ENCODE measurements at places on chromosomes 4 and X.

GRCh38 chrX:39459204-39459603, 638.6 kb downstream of the BCOR start:
- no peak overlapping the region for H3K27ac ChIP-seq
- peaks cover 3% of the 10 kb centered on the region for H3K4me1 ChIP-seq
- no peak overlapping the region for H3K4me3 ChIP-seq
- no peaks in the 10 kb centered on the region for H3K36me3 ChIP-seq
- DNase-seq = no peak

- H3K36me3 ChIP-seq = peaks cover 10% of the 10 kb centered on the region
- H3K27me3 ChIP-seq = no peaks in the 10 kb centered on the region
- H3K4me3 ChIP-seq = no peak overlapping the region
- no peak for DNase-seq
Measured at GRCh38 chr4:8228319-8229250, 29.5 kb downstream of the SH3TC1 start.

GRCh38 chr4:99134586-99134985, 9.5 kb downstream of the ADH4 start:
- H3K36me3 ChIP-seq = peaks cover 5% of the 10 kb centered on the region
- H3K4me1 ChIP-seq = peaks cover 7% of the 10 kb centered on the region
- H3K27ac ChIP-seq = no peak overlapping the region
- no peak for DNase-seq

DNA sequence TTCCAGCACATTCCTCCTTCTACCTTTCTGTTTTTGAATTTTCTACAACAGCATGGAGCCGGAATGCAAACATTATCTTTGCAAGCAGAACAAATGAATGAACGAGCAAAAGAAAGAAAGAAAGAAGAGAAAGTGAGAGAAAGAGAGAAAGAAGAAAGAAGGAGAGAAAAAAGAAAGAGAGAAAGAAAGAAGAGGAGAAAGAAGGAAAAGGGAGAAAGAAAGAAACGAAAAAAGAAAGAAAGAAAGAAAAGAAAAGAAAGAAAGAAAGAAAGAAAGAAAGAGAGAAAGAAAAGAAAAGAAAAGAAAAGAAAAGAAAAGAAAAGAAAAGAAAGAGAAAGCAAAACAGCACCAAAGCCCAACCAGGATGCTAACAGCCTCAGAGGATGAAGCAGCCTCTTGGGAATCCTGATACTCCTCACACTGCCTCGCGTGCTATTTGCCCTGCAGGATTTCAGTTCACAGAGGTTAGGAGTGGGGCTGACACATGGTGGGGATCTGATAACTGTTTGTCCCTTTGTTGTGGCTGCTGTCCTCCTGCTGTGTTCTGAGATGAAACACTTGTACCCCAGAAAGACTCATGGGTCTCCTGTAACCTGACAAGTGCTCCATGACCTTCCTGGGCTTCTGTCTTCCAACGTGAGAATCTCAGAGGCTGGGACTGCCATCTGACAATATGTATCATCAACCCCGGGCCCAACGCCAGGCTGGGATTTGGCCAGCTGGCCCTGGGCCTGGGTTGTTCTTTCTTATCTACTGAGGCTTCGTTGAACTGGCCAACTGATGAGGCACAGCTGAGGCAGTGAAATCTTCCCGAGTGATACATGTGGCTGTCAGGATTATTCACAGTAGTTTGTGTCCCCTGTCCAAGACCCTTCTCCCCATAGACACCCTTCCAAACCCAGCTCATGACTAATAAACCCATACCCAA, 61.0 kb downstream of the SEPSECS start:
- H3K27me3 ChIP-seq = no peaks in the 10 kb centered on the region
- peaks cover 2% of the 10 kb centered on the region for H3K36me3 ChIP-seq
- peak overlapping the region; percentile 44 for H3K27ac ChIP-seq
- peaks cover 20% of the 10 kb centered on the region for H3K4me1 ChIP-seq
- no peak overlapping the region for H3K4me3 ChIP-seq
- DNase-seq = peak; percentile 49

GRCh38 chrX:44899946-44900345, 27.0 kb downstream of the KDM6A start:
- peak overlapping the region; percentile 41 for H3K27ac ChIP-seq
- no peak for DNase-seq
- peaks cover 26% of the 10 kb centered on the region for H3K36me3 ChIP-seq
- H3K27me3 ChIP-seq = no peaks in the 10 kb centered on the region

GRCh38 chr4:186819342-186820086, 95.9 kb upstream of the FAT1 start:
- H3K27me3 ChIP-seq = no peaks in the 10 kb centered on the region
- no peak for DNase-seq
- no peak overlapping the region for H3K27ac ChIP-seq
- no peaks in the 10 kb centered on the region for H3K36me3 ChIP-seq

DNA sequence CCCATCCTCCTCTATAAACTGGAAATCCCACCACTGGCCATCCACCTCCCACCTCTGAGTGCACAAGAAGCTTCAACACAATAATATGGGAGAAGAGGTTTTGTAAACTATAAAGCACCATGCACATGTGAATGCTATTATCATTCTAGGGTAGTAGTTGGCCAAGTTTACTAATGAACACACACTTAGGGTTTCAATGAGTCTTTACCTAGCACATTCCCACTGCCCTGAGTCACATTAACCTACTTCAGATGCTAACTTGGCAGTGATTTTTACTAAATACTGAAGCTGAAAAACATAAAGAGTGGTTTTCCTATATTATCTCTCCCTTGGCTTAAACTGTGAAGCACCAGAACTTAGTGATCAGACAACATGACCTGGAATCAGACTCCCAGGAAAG, 93.9 kb downstream of the SH3KBP1 start:
- H3K27me3 ChIP-seq = no peaks in the 10 kb centered on the region
- no peak overlapping the region for H3K27ac ChIP-seq
- peaks cover 13% of the 10 kb centered on the region for H3K4me1 ChIP-seq
- H3K4me3 ChIP-seq = no peak overlapping the region
- DNase-seq = no peak

DNA sequence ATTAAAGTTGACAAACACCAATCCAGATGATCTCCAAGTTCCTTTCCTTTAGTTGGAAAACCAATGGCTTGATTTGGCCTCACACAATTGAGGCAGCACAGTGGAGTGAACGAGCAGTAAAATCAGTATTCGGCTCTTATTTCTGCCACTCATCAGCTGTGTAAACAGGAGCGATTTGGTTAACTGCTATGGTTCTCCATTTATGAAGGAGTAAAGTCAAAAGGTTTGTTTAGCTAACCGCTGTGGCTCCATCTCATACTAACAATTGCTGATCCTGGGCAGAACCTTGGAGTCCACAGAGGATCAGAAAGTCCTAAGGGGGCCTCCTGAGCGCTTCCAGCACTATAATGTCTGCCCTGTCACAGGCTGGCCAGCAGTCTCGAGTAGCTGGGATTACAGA, 54.5 kb upstream of the EXOC1L start:
- no peak overlapping the region for H3K4me3 ChIP-seq
- no peaks in the 10 kb centered on the region for H3K36me3 ChIP-seq
- H3K27ac ChIP-seq = no peak overlapping the region
- H3K27me3 ChIP-seq = no peaks in the 10 kb centered on the region
- peaks cover 10% of the 10 kb centered on the region for H3K4me1 ChIP-seq

GRCh38 chrX:35507701-35508100, 290.4 kb upstream of the MAGEB16 start:
- no peak overlapping the region for H3K4me3 ChIP-seq
- no peaks in the 10 kb centered on the region for H3K27me3 ChIP-seq
- H3K4me1 ChIP-seq = peaks cover 13% of the 10 kb centered on the region

GRCh38 chr4:15695729-15696128, 7.1 kb upstream of the BST1 start:
- peaks cover 5% of the 10 kb centered on the region for H3K4me1 ChIP-seq
- H3K27ac ChIP-seq = no peak overlapping the region
- no peak for DNase-seq
- H3K27me3 ChIP-seq = no peaks in the 10 kb centered on the region

DNA sequence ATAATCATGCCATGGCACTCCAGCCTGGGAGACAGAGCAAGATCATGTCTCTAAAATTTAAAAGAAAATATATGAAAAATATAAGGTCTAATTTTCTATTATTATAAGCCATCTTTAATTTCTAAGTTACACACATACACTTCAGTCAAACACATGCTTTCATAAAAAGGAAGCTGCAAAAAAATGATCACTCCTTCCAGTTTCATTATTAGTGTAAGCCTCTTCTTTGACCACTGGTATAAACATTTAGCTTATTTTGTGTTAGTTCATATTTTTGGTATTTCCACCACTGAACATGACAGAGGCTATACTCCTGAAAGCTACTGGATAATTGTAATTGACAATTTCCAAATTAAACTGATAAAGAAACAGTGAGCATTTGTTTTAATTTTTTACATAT, 163.3 kb upstream of the USP38 start:
- H3K27me3 ChIP-seq = no peaks in the 10 kb centered on the region
- no peaks in the 10 kb centered on the region for H3K4me1 ChIP-seq
- no peak overlapping the region for H3K4me3 ChIP-seq
- no peak overlapping the region for H3K27ac ChIP-seq
- no peaks in the 10 kb centered on the region for H3K36me3 ChIP-seq

- H3K4me3 ChIP-seq = no peak overlapping the region
- H3K27ac ChIP-seq = no peak overlapping the region
- H3K4me1 ChIP-seq = no peaks in the 10 kb centered on the region
- no peaks in the 10 kb centered on the region for H3K27me3 ChIP-seq
- DNase-seq = no peak
Measured at GRCh38 chr4:162803378-162803777, 363.3 kb downstream of the NAF1 start.

DNA sequence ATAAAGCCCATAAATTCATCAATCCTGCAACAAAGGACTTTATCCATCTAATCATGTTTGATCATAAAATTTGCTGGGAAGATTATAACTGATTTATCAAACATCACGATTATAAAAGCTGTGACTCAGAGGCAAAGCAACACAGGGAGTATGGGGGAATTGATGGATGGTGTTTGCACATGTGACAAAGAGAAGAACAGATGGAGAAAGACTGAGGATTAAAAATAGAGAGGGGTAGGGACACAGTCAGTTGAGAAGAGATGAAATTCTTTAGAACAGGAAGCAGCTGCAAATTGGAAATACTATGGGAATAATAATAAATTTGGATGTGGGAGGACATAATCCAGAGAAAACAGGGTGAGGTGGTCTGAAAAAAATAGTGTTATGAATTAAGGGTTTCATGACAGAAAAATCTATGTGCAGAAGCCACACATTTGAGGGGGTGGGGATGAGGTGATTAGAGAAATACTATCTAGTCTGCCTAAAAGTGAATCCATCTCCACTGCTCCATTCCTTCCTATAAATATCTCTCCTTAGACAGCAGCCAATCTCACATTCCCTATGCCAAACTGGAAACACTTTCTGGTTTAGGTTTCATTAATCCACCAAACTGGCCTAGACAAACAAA, 6.2 kb downstream of the PRR32 start:
- no peak overlapping the region for H3K27ac ChIP-seq
- no peaks in the 10 kb centered on the region for H3K27me3 ChIP-seq
- DNase-seq = no peak

GRCh38 chr4:114087596-114088230, 108.3 kb upstream of the ARSJ start:
- H3K36me3 ChIP-seq = no peaks in the 10 kb centered on the region
- DNase-seq = no peak
- no peaks in the 10 kb centered on the region for H3K27me3 ChIP-seq
- peak overlapping the region; percentile 84 for H3K27ac ChIP-seq
- H3K4me3 ChIP-seq = no peak overlapping the region
- H3K4me1 ChIP-seq = peaks cover 30% of the 10 kb centered on the region

DNA sequence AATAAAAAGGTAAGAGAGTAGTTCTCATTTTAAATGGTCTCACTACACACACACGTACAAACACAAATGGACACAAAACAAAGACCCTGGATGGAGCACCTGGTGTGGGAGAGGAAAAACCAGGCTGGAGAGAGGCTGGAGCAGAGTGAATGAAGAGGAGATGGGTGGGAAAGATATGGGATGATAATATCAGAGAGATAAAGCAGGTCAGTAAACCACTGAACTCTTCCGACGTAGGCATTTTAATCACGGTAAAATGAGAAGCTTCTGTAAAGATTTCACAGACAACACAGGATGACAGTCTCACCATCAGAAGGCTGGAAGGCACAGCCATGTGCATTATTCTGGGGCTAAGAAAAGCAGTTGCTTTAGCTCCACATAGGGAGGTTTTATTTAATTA, 532.8 kb downstream of the KCNIP4 start:
- no peak overlapping the region for H3K4me3 ChIP-seq
- H3K27me3 ChIP-seq = peaks cover 15% of the 10 kb centered on the region
- no peak overlapping the region for H3K27ac ChIP-seq
- no peak for DNase-seq

DNA sequence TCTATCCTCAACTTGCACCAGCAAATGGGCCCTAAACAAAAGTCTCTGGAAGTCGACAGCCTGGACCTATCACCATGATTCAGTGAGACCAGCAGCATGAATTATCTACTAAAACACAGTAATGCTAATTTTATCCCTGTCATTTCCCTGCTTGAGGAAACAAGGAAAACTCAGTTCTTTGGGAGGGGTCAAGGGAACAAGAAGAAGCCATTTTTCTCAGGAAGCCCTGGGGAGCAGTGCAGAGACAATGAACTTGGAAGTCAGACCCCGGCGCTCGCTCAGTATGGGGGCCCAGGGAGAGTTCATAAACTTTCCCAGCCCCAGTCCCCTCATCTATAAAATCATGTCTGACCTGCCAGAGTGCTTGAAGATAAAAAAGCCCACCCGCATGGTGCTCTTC, 50.4 kb downstream of the DCTD start:
- DNase-seq = no peak
- no peaks in the 10 kb centered on the region for H3K27me3 ChIP-seq
- no peaks in the 10 kb centered on the region for H3K36me3 ChIP-seq
- peak overlapping the region; percentile 54 for H3K27ac ChIP-seq

GRCh38 chr4:105509291-105509690, 35.4 kb upstream of the PPA2 start:
- H3K27me3 ChIP-seq = peaks cover 12% of the 10 kb centered on the region
- H3K36me3 ChIP-seq = no peaks in the 10 kb centered on the region
- H3K4me3 ChIP-seq = no peak overlapping the region
- no peaks in the 10 kb centered on the region for H3K4me1 ChIP-seq

DNA sequence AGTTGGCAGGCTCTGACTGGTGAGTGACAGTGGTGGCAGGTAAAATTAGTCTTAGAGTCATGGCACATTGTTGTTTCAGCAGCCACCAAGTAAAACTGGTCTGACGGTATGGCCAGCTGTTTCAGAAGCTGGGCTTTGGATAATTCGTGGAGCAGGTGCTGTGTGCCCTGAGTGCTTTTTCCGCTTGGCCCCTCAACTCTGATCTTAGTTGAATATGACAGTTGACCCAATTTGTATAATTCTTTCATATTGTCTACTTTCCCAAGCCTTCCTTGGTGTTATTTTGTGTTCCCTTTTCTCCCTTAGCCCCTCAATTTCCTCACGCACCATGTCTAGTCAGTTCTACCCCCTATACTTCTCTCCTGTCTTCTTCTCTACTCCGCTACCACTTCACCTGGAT, 32.0 kb downstream of the CDS1 start:
- peaks cover 27% of the 10 kb centered on the region for H3K36me3 ChIP-seq
- no peaks in the 10 kb centered on the region for H3K27me3 ChIP-seq
- H3K4me3 ChIP-seq = no peak overlapping the region

DNA sequence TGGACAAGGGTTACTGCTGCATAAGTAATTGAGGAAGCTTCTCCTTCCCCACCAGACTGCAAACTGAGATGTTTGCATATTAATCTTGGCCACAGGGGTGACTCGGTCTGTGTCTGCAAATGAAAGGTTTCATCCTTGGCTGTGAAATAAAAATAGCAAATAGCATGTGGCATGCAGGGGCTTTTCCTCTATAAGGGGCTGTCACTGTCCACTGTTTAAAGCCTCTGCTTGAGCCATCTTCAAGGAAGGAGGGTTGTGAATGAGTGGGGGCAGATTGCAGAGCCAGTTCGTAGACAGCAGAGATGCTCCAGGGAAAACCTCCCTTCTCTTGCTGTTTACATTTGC, 33.3 kb downstream of the TMSB4X start:
- H3K27me3 ChIP-seq = no peaks in the 10 kb centered on the region
- peaks cover 17% of the 10 kb centered on the region for H3K4me1 ChIP-seq
- DNase-seq = no peak
- H3K27ac ChIP-seq = no peak overlapping the region
- no peaks in the 10 kb centered on the region for H3K36me3 ChIP-seq

Data from mesothelial cell of epicardium (in vitro differentiated cells).